ENCODE measurements at places on chromosomes 5 and 9. TPM values are rescaled to one million over a fixed set of nuclear protein-coding genes. Genes with fewer than 3 reads are reported as not detected.
A peak's percentile ranks its signal among the peaks of the same experiment; 100 is the strongest.

- DNase-seq, result no peak
These were observed 216.9 kb downstream of the NR3C1 start for GRCh38 chr5:143186623-143187022.

DNA sequence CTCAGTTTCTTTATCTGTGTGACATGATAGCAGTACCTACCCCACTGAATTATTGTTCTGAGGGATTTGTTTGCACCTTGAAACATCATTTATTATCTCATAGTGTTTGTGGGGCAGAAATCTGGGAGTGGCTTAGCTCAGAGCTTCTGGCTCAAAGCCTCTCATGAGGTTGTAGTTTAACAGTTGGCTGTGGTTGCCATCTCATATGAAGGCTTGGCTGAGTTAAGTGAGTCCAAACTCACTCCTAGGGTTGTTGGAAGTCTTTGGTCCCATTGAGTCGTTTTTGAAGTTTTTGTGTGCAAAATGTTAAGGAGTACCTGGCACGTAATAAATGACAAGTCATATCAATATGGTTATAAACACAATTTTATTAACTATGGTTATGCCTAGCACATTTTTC, 3.6 kb upstream of the JAKMIP2 start:
- DNase-seq, result no peak

DNA sequence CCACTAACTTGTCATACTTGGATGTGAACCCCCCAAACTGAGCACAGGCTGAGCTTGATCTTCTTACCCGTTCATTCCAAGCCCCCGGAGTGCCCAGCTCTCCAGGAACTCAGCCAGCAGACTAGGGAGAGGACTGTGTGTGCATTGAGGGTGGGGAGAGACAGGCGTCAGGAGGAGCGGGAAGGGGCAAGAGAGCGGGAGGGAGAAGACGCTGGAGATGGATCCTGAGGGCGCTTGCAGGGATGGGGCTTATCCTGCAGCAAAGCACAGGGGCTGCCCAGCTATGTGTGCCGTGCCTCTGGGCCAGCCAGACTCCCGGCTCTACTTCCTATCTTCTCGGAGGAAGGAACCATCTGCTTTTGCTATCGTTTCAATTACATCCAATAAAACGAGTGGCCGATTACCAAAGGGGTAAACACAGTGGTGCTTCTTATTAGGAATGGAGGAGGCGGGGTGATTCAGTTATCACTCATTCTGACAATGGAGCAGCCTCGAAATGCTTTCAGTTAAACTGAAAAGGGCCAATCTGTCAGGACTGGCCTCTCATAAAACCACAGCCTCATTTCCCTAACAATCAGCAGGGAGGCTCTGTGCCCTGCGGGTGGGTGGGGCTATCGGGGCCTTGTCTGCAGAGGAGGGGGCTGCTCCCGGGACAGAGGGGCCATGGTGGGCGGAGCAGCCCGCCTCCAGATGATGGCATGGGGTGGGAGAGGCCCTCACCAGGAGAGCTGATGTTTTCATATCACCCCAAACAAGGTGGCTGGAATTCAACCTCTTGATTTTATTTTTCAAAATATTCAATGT, 168.2 kb downstream of the DAB2IP start:
- peak; percentile 33 for DNase-seq

The PCDHB6 gene
- under 0.01 TPM for total RNA-seq

The OCLN gene
- total RNA-seq, result 0.43 TPM

DNA sequence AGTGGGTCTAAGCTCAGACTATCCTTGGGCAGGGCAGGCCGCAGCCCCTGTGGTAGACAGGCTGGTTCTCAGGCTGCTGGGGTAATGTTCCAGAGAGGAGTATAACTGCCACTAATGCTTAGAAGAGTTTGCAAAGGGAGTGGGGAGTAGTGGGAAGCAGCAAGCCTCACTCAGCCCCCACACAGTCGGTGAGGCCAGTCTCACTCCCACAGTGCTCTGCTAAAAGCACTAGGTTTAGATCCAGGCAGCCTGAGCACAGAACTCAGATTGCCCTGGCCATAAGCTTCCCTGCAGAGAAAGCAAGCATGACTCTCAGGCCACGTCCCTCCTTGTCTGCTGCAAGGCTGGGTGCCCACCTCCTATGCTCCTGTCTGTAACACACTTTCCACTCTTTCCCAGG, 69.4 kb upstream of the HCN1 start:
- DNase-seq, result no peak

The C9orf50 gene
- not detected for total RNA-seq

The F12 gene
- 0.43 TPM for total RNA-seq

The FPGS gene
- total RNA-seq, result 77.7 TPM

The ANKRD18B gene
- not detected for total RNA-seq

- no peak for DNase-seq
These were observed 6.9 kb downstream of the RAB24 start for GRCh38 chr5:177296581-177296980.

GRCh38 chr9:17219261-17219660, 84.4 kb downstream of the CNTLN start:
- DNase-seq, result peak; percentile 19

DNA sequence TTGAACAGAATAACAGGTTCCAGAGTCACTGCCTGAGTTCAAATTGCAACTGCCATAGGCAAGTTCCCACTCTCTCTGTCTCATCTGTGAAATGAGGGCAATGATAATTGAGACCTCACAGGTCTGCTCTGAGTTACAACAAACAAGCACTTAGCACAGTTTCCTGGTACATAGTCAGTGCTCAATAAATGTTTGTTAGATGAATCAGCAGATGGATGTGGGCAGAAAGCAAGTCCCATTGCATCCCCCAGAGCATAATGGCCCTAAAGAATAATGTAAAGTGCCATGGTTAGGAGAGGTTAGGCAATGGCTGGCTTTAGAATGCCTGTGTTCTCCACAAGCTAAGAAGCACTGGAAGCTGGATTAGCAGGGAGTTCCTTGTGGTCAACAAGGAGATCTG, 136.5 kb upstream of the LARP1 start:
- DNase-seq, result peak; percentile 12

The LTC4S gene
- not detected for total RNA-seq
